ENCODE measurements at places on chromosomes 6 and 20.

- peak; percentile 48 for DNase-seq
These were observed 150.7 kb downstream of the EDN3 start for GRCh38 chr20:59451066-59451630.

GRCh38 chr6:96542702-96543101 is 20.2 kb upstream of the FHL5 start:
- DNase-seq: no peak

DNA sequence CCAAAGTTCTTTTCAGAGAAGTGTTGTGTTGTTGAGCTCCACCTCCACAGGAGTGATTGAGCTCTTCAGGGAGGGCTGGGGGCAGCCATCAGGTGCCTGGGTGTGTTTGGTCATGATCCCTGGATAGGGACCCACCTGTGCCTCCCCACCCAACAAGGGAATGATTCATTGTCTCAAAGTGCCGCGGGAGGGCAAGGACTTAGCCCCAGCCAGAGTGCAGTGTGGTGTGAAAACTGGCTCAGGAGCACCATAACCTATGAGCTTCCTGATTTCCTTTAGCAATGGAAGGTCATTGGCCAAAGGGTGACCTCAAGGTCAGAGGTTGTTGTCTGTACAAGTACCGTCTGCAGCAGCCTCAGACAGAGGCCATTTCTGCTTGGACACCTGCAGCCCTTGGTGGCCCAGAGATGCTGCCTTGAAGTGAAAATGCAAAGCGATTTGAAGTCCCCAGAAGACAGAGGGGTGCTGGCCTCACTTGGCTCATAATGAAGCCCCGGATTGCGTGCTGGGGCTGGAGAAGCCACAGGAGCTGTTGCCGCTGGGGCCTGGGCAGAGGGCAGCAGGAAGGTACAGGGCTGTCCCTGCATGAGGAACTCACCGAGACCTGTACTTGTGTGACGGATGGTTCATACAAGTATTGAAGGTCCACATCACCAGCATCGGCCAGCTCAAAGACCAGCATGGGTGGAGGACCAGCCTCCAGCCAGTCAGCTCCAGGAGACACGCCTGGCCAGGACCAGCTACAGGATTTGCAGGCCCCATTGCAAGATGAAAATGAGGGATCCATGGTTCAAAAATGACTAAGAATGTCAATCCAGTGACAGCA is 100.6 kb upstream of the DUSP22 start:
- DNase-seq: no peak

- no peak for DNase-seq
These were observed 165.8 kb upstream of the CITED2 start for GRCh38 chr6:139540276-139540675.

- DNase-seq: no peak
These were observed 109.0 kb downstream of the GJA10 start for GRCh38 chr6:90003069-90003795.

GRCh38 chr6:42260972-42261371 is 43.3 kb upstream of the MRPS10 start:
- DNase-seq: no peak

- no peak for DNase-seq
These were observed 23.1 kb downstream of the OR2B6 start for GRCh38 chr6:27980111-27980510.

DNA sequence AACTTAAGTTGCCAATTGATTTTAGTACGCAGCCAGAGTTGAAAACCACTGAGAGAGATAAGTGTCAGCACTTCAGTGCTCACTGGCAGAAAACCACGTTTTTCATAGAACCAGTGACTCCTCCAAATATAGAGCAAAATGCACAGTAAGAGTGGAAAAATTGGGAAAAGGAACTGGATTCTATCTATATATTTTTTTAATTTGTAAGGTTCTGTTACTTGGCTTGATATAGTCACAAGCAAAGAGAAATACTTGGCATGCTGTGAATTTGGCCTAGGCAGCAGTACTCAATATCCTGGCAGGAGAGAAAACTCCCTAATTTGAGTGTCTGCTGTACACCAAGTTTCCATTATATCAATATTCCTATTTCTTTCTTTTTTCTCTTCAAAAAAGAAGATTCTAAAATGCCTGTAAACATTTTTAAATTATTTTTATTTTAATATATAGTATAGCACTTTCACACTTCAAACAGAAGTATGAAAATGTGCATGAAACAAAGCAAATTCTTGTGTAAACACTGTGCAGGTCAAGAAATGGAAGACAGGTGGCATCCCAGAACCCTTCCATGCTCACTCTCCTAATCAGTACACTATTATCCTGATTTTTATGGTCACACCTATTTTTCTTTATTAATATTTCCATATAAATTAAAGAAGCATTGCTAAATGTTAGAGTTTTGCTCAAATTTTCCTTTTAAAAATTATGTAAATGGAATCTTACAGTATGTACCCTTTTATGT is 561.8 kb upstream of the RNF217 start:
- peak; percentile 7 for DNase-seq

GRCh38 chr6:116246089-116246488 is 7.8 kb downstream of the TSPYL4 start:
- DNase-seq: no peak

GRCh38 chr6:106520711-106521401 is 108.4 kb downstream of the RTN4IP1 start:
- no peak for DNase-seq

DNA sequence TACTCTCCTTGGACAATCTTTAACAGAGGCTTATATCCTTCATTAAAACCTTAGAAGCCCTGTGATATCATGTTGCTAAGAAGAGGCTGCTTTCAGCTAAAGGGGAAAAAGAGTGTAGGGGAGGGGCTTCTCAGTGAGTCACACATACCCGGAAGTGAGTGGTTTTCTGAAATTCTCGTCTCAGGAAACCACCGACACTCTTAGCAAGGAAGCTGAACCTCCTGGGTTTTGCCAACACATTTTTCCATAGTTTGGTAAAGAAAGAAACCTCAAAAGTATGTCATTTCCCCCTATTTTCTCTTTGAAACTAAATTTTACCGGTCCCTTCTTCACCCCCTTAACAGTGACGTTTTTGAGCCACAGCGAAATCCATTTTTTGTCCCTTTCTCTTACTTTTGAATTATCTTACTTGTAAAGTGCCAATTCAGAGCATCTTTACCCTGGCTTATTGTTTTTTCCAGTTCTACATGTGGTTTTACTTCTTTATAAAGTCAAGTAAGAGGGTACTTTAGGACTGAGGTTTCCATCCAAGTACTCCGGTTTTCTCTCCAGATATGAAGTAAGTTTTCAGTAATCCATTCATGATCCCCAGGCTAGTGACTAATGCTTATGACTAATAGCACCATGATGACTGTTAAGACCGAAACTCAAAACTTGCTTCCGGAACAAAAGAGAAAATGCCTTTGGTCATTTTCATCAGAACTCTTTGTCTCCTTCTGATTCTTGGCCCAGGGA is 219.3 kb downstream of the ARHGAP18 start:
- DNase-seq: peak; percentile 62

- peak; percentile 52 for DNase-seq
These were observed 28.5 kb downstream of the BCL2L1 start for GRCh38 chr20:31693987-31694661.

Data from muscle of back (tissue), 13 donors.